CD4-positive, alpha-beta memory T cell (primary cell): ENCODE measurements at places on chromosomes 2 and 18.
A peak's percentile ranks its signal among the peaks of the same experiment; 100 is the strongest.

GRCh38 chr2:112884869-112885505 is 26.0 kb upstream of the IL37 start:
- DNase-seq = peak; percentile 60

GRCh38 chr2:120760446-120761135 is 24.9 kb downstream of the GLI2 start:
- DNase-seq = no peak

- no peak for DNase-seq
Measured at GRCh38 chr2:166485558-166486178, 8.4 kb downstream of the SCN7A start.

DNA sequence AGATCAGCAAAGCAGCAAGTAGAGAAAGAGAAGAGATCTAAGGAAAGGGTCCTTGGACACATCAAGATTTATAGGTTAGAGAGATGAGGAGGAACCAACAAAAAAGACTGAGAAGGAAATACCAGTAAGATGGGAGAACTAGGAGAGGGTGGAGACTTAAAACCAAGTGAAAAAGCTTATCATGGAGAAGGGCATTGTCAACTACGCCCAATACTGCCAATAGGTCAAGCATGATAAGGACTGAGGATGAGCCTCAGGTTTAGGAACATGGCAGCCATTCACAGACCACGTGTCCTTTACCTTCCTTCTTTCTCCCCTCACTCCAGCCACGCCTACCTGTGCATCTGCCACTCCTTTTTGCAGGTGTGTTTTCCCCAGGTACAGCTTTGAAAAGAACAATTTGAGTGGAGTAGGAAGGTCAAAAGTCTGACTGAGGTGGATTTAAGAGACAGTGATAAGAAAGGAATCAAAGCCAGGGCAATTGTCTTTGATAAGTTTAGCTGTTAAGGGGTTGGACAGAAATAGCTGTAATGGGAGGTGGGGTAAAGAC is 238.7 kb downstream of the STK39 start:
- no peak for DNase-seq

DNA sequence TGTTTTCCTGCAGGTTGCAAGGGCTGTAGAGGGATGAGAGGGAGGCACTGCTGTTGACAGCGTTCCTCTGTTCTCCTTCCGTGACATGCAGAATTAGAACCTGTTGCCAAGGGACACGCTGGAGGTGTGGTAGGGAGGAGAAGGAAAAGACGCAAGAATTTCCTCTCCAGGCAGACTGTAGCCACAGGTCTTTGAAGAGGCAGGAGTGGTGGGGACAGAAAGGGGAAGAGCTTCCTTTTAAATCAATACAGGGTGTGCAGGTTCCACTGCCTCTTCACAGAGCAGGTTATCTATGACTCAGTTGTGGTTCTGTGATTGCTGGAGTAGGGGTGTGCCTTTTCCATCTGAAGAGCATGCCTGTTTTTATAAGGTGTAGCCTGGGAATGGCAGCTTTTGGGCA is 133.0 kb downstream of the WDSUB1 start:
- DNase-seq = no peak

DNA sequence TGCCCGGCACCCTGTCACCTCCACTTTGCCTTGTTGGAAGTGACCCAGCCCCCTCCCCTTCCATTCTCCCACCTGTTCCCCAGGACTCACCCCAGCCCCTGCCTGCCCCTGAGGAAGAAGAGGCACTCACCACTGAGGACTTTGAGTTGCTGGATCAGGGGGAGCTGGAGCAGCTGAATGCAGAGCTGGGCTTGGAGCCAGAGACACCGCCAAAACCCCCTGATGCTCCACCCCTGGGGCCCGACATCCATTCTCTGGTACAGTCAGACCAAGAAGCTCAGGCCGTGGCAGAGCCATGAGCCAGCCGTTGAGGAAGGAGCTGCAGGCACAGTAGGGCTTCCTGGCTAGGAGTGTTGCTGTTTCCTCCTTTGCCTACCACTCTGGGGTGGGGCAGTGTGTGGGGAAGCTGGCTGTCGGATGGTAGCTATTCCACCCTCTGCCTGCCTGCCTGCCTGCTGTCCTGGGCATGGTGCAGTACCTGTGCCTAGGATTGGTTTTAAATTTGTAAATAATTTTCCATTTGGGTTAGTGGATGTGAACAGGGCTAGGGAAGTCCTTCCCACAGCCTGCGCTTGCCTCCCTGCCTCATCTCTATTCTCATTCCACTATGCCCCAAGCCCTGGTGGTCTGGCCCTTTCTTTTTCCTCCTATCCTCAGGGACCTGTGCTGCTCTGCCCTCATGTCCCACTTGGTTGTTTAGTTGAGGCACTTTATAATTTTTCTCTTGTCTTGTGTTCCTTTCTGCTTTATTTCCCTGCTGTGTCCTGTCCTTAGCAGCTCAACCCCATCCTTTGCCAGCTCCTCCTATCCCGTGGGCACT is 4.5 kb downstream of the RETREG2 start:
- no peak for DNase-seq

DNA sequence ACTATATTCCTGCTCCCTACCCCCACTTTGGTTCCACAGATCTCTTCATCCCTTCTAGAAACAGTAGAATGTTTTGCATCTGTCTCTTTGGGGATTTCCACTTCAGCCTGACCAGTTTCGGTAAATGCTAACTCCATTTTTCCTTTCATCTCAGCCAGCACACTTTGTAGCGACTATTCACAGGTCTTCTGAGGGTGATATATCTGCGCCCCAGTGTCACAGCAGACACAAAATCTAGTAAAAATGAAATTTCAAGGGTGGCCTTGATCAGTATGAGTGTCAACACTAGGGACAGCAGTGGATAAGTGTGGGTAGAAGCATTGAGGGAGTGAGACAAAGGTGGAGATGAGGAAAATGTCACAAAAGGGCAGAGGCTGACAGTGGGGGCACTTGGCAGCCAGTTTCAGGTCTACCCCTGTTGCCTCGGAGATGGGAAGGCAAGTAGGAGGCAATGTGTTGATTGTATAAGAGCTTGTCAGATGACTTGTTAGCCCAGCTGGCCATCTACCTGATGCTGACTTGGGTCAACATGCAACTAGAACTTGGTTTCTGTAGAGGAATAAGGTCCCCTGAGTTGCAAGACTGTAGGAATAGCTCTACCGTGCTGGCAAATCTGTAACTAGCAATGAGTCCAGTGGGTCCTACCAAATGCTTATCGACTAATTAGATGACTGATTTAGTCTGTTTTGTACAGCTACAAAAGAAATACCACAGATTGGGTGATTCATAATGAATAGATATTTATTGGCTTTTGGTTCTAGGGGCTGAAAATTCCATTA is 60.7 kb downstream of the CXCR4 start:
- DNase-seq = peak; percentile 52

GRCh38 chr2:63977904-63978303 is 41.3 kb downstream of the VPS54 start:
- peak; percentile 22 for DNase-seq

GRCh38 chr2:232456296-232457120 is 555 bp downstream of the ALPI start:
- no peak for DNase-seq

GRCh38 chr18:72834731-72835130 is 33.1 kb downstream of the NETO1 start:
- no peak for DNase-seq

DNA sequence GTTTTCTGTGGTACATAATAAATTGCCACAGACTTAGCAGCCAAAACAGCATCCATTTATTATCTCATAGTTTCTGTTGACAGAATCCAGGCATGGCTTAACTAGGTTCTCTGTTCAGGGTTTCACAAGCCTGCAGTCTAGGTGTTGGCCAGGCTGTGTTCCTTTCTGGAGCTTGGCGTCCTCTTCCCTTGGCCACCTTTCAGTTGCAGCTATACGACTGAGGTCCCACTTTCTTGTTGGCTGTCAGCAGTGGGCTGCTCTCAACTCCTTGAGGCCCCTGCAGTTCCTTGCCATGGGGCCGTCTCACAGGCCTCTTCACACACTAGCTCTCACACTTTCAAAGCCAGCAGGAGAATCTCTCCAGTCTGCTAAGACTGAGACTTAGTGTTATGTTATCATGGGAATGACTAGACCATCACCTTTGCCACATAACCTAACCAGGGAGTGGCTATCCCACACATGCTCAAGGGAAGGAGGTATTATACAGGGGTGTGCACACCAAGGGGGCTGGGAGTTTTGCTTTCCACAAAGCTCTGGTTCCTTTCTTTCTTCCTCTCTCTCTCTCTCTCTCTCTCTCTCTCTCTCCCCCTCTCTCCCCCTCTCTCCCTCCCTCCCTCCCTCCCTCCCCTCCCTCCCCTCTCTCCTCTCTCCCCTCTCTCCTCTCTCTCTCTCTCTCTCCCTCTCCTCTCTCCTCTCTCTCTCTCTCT is 15.8 kb downstream of the RIOK3 start:
- DNase-seq = no peak

GRCh38 chr2:144825331-144826020 is 305.6 kb upstream of the ZEB2 start:
- no peak for DNase-seq
